ENCODE measurements at places on chromosomes 4 and X.

DNA sequence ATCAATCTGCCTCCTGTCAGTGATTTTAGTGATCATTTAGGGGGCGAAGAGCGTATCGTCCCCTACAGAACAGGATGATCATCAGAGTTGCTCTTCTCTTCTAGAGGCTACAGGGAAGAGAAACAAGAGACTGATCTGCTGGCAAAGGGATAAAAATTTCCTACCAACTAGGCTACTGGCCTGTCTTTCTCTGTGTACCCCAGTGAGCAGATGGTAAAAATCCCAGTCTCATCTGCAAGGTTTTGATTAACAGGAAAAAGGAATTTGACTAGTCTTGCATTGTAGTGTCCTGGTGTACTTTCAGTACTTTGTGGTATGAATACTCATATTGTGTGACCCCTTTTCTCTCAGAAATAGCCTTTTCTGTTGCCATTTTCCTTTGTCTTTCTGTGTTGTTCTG lies 21.8 kb upstream of the AADAT start:
- no peak for DNase-seq

DNA sequence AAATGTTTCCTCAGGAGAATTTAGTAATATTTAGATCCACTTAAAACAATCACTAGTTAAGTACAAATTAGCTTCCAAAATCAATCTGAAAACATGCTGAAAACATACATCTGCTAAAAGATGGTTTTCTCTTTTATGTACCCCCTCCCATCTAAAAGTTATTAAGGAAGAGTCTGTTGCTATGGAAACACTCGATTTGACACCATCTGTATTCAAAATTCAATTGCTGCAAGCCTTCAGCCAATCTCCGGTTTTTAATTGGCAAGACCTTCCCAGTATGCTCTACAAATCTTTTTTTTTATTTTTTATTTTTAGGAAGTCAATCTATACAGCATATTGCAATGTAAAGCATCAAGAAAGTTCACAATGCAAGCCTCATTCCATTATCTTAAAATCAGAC lies 639.3 kb upstream of the FTHL17 start:
- DNase-seq, result no peak

DNA sequence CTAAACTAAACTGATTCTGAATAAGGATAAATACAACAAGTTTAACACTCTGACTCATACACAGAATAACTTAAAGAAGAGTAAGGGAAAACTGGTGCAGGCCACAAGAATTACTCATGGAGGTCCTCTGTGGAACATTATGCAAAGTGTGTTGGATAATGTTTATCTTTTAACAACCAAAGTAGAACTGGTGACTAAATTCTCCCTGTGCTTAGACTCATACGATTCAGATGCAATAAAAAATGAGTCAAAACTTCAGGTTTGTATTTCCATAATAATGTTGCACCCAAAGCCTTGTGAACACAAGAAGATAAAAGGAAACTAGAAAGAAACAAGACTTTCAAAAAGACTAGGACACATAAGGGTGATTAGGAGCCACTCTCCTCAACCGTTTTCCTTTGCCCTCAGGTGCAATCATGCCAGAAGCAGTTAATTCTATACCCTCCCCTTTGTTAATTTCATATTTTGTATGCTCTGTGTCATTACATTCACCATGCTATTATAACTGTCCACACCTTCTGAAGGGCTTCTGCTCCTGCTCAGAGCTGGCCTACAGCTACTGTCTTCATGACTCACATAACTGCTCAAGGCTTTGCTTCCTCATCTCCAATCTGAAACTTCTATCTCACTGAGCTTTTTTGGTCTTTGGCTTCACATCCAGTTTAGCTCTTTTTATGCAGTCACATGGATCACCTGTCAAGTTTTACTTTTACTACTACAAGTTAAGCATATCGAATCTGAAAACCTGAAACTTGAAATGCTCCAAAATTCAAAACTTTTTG lies 60.2 kb downstream of the KCNIP4 start:
- no peak for DNase-seq

- DNase-seq, result no peak
Observed at GRCh38 chr4:93433840-93434239, 394.7 kb upstream of the ATOH1 start.

GRCh38 chr4:56255820-56256219 lies 131.5 kb downstream of the AASDH start:
- DNase-seq, result no peak

DNA sequence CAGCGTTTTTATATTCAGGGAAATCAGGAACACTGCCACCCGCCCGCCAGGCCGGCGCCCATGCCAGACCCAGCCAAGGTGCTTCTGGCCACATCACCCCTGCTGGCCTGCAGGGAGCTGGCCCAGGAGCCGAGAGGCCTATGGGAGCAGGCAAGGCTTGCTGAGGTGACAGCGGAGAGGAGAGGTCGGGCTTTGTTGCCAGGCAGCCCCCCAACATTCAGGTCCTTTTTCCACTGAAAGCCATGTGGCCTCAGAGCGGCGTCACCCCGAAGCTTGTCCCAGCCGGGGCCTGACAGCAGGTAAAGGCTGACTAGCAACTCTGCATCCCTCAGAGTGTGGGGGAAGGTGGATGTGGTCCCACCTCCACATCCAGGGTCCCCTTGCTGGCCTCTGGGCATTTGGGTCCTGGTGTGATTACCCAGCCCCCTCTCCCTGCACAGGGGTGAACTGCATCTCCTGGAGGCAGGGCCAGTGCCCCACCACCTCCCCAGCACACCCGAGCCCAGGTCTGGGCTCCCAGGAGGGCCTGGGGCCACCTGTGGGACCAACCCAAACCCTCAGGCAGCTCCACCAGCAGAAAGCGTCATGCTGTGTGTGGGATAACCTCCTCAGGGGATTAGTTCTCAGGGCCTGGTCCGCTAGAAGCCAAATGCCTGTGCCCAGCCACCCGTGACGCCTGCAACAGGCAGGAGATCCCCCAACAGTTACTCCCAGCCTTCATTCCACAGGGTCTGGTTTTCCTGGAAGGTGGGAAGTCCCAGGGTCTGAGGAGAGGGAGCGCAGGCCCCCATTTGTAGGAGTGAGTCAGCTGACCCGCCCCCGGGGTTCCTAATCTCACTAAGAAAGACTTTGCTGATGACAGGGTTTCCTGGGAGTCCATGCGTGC lies at the start of gene PDE6B:
Gene PDE6B, plus strand, starts transcription at position 869 of the 886 bp plus-strand sequence. CDS start 54 bp downstream, outside the sequence.
- DNase-seq, result no peak

- DNase-seq, result no peak
Observed at GRCh38 chrX:99142745-99143144, 1267.3 kb downstream of the PCDH19 start.

DNA sequence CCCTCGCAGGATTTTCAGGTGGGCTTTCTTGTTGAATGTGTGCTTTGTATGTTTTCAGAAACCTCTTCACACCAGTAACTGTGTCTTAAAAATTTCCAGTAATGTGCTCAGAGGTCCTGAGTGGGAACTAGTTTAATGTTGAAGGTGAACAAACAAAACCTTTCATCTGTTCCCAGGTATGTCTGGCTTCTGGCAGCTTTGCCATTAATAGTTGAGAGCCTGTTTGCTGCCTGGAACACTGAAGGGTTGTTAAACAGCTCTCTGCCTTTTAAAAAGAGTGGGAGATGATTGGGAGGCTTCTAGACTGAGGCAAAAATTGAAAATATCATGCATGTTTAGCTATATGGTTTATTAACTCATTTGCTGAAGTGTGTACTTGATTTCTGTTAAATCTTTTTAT lies 161.2 kb upstream of the AGTR2 start:
- no peak for DNase-seq

GRCh38 chrX:141952603-141953002 lies 48.9 kb downstream of the MAGEC1 start:
- DNase-seq, result no peak

DNA sequence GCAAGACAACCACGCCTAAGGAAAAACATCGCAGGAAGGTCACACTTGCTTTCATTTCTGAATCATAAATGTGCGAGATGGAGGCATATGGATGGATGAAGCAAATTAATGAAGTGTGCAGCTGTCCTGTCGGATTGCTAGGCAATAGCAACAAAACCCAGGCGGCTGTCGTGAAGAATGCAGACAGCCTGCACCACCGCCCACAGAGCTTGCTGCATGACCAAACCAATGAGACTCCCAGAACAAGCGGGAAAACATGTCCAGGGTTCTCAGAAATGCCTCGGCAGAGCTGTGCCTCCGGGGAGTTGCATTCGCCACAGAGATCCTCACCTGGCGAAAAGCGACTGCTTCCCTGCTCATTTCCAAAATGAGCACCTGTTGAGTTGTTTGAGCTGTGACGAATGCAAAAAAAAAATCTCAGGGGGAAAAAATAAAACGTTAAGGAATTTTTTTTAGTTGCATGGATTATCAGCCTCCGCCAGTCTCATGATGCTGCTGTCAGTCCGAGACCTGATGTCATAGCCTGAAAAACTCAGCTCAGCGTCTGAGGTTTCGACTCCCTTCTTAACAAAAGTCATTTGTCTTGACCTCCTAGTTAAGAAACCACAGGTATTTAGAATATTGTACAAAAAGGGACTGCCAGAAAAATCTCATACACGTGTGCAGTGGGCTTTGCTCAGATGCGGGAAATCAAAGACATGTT lies 155.5 kb upstream of the MXRA5 start:
- DNase-seq, result no peak

DNA sequence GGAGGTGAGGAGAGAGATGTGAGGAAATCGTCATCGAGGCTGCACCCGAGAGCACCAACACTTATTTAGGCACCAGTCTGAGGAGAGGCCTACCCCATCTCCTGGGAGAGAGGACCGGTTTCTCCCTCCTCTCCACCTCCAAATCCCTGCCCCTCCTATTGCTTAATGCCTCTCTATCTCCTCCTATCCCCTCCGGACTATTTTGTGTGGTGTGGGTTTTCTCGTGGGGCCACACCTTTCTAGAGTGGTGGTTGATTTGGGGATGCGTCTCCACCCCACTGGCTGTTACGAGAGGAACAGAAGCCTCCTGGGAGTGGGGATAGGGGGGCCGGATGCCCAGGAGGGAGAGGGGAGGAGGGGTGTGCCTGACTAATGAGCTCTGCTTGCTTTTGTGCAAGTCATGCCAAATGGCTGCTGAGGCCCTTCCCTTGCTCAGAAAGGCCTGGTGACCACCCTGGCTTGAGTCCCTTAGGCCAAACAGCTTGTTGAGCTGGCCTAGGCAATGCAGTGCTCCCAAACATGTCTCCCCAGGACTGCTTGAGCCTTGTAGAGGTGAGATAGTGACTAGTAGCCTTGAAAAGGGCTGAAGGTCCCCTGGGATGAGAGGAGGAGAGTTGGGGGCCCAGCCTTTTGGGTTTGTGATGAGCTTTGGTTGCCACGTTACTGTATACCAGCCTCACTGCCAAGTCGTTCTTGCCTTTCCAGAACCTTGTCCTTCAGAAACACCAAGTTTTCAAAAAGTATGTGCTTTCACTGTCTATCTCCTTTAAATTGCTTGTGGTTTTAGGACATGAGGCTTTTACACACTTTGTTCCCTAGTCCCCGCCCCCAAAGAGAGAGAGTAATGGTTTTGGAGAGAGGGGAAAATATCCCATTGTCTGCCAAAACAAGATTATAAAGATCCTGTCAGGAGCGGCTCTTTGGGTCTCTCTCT lies 1.2 kb downstream of the MSN start:
- peak; percentile 7 for DNase-seq

- DNase-seq, result no peak
Observed at GRCh38 chr4:66629927-66630326, 915.4 kb downstream of the CENPC start.

DNA sequence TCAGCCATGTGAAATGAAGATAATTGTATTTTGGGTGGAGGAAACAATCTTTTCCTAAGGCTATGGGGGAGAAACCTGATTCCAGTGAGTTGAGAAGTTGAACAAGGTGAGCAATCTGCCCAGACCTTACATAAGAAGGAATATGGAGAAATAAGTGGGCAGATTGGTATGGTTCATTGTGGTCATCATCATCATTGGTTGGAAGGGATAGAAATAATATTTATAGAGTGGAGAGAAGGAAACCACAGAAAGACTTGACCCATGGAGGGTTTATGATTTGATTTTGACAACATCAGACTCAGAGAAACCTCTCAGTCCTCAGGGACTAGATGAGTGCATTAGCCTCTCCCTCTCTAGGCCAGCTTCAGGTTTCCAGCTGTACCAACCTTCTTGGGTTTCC lies 177.9 kb upstream of the NEIL3 start:
- no peak for DNase-seq

- no peak for DNase-seq
Observed at GRCh38 chrX:113260474-113260873, 419.8 kb upstream of the AMOT start.

GRCh38 chr4:68995292-68995691 lies 43.7 kb upstream of the UGT2A3 start:
- DNase-seq, result no peak

DNA sequence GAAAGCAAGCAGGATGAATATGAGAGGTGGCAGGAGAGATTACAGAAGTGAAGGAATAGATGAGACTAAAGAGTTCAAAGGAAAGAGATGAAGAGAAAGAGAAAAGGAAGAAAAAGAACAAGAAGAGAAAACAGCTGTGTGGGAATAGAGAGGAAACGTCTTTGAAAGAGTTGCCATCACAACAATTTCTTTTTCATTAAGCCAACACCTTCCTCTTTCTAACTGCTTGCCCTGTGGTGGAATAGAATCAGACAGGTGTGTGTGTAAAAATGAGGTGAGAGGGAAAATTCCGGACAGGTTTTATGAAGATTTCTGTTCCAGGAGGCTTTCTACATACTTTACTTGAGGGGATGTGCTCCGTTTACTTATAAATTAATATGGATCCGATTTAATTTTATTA lies 28.8 kb downstream of the DTHD1 start:
- no peak for DNase-seq

DNA sequence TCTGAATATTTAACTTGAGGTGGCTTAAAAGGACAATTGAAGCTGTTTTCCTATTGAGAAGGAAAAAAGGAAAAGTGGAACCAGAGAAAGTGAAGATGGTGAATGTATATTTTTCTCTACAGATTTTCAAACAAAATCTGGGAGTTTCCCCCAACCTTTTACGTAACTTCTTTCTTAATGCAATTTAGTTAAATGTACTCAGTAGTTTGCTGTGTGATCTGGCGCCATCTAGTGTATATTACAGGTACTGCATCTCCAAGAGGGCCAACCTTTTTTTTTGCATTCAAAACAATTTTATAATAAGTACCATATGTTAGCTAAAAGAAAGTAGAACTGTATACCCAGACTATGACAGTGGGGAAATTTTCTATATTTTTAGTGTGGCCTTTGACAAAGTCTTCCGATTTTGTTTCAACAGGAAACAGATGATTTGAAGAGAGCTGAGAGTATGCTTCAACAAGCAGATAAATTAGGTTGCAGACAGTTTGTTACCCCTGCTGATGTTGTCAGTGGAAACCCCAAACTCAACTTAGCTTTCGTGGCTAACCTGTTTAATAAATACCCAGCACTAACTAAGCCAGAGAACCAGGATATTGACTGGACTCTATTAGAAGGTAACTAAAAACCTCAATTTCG lies 82.0 kb downstream of the PLS3 start:
- DNase-seq, result no peak

- no peak for DNase-seq
Observed at GRCh38 chr4:165096776-165097175, 15.9 kb downstream of the TMEM192 start.

DNA sequence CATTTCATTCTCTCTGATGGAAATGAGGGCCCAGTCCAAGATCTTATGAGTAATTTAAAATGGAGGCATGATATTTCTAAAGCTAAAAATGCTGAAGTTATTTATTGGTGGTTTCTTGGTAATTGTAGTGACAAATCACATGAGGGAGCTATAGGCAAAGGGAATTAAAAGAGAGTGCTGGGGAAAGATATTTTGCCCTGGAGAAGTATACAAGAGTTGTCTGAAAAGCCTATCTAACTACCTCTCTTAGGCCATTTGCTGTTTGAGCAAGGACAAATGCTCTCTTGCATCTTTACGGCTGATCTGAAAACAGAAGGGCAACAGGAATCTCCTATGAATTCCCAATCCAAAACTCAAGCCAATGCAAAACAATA lies 89.4 kb downstream of the FMR1NB start:
- no peak for DNase-seq

GRCh38 chr4:88419874-88420273 lies 37.0 kb upstream of the HERC5 start:
- no peak for DNase-seq

Data from DMS79 (cell line).